ENCODE measurements at places on chromosomes 2 and 18.

GRCh38 chr2:62195421-62196277, at the start of gene B3GNT2:
Gene B3GNT2 (plus strand): TSS chr2:62196115. CDS start chr2:62222221, 26,106 bp downstream.
- DNase-seq = peak; percentile 95

- peak; percentile 21 for DNase-seq
Measured at GRCh38 chr2:179020156-179020750, 29.7 kb downstream of the CCDC141 start.

DNA sequence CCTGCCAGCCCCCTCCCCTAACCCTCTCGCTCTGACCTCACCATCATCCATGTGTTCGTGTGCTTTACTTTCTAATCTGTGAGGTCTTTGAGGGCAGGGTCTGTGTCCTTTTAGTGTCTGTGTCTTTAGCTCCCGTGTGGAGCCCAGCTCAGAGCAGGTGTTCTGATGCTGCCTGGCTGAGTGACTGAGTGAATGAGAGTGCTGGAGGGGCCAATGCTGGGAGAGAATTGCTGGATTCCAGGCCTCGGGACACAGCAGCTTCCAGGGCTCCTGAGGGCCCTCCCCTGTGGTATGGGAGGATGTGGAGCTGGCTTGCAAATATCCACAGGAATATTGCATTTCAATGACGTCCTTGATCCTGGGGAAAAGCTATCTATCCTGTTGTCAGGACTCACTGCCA, 160.6 kb downstream of the ANKRD30B start:
- no peak for DNase-seq

GRCh38 chr2:20172273-20173055, 52.5 kb downstream of the SDC1 start:
- no peak for DNase-seq

- no peak for DNase-seq
Measured at GRCh38 chr2:28653892-28654662, 97.6 kb upstream of the PPP1CB start.

GRCh38 chr2:109117780-109118179, 11.2 kb upstream of the SH3RF3 start:
- DNase-seq = no peak

DNA sequence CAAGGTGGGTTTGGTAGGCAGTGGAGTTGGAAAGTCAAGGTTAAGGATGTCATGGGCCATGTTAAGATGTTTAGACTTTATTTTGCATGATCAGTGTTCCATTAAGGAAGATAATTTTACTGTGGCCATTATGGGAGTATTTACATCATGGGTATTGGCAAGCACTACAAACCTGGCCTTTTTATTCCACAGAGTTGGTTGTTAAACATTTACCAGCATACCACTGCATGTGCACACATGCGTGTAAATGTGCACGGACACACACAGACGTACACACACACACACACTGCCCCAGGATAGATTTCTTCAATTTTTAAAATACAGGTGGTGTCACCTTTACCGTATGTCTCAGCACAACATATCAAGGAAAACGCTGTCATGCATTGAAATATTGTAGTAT, 51.4 kb upstream of the ITGA6 start:
- no peak for DNase-seq

DNA sequence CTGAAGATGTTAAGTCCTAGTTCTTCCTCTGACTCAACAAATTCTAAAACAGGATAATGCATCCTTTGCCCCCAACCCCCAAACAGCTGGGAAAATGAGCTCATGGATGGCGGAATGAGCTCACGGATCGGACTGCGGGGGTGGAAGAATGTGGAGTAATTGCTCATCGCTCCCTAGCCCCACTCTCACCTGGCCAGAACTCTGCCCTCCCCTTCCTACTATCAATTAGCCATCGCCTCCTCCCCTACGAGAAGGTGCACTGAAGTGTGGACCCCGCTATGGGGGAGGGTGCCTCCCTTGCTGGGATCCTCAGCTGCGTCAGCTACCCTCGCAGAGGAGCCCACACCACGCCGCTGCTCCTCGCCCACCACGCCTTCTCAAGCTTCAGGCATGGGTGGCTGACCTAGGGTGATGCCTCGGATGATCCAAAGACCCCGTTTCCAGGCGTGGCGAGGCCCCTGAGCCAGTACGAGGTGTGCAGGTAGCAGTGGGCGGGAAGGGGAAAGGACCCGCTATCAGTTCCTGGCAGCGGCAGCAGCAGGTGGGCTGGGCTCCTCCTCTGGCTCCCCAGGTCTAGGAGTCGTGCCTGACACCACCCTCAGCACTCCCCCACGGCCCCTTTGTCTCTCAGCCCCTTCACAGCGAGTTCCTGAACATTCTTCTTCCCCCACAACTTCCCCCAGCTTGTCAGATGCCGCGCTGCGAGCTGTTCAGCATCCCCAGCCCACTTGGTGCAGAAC, 82.1 kb upstream of the POMC start:
- DNase-seq = no peak

GRCh38 chr2:3641181-3641580, 16.8 kb upstream of the ALLC start:
- DNase-seq = no peak

DNA sequence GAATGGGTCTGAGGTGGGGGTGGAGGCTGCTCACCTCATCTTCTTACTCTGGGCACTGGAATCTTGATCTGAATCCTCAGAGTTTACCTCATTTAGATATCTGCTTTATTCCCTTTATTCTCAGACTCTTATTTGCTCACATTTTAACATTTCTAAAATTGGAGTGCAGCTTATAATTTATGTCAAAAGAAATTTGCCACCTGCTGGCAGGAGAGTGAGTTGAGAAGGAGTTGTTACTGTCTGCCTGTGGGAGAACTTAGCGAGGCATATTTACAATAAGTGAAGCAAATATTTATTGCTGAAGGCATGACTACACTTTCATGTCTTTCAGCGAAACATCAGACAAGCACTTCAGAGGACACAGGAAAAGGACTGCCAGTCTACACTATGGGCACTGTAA, 16.4 kb upstream of the KIAA2012 start:
- DNase-seq = no peak

- DNase-seq = no peak
Measured at GRCh38 chr2:85458601-85459563, 40.4 kb downstream of the SH2D6 start.
